ENCODE measurements at places on chromosomes 6 and 20.

DNA sequence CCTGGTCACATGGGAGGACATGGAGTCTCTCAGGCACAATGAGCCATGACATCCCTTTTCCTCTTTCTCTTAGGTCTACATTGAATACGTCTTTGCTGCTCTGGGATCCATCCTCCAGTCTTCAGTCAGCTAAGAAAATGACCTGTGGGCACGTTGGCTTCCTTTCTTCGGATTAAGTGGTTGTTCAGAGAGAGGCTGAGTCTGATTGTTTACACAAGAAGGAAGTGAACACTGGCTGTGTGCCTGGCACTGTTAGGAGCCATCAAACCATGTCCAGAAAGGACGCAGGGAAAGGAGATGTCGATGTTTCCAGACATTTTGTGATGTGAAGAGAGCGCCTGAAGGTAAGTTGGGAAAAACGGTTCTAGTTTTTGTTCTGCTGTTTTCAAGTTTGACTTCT, 309.9 kb upstream of the CDYL start:
- DNase-seq: no peak

GRCh38 chr6:167394339-167394738, 69.5 kb downstream of the TTLL2 start:
- no peak for DNase-seq

DNA sequence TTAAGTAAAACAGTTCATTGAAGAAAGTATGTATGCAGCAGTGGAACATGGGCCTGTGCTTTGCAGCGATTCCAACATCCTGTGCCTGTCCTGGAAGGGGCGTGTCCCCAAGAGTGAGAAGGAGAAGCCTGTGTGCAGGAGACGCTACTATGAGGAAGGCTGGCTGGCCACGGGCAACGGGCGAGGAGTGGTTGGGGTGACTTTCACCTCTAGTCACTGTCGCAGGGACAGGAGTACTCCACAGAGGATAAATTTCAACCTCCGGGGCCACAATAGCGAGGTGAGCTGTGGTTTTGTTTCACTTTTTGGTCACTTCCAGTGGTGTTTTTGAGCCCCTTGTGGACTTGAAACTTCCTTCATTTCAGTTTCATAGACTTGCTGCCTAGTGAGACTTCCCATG, 1.7 kb downstream of the TULP4 start:
- peak; percentile 28 for DNase-seq

DNA sequence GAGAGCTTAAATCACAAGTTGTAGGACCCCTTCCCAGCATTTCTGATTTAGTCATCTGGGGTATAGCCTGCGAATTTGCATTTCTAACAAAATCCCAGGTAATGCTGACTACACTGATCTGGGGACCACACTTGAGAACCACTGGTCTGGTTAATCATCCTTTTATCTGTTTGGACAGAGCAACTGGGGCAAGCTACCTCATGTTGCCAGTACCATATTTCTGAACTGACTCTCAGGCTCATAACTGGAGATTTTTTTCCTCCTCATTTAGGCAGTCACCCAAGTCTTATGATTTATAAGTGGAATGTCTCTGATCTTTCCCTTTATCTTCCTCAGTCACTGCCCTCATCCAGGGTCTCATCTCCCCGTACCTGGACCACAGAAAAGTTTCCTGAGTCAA, 12.0 kb upstream of the GTF3C6 start:
- DNase-seq: no peak

GRCh38 chr20:12838261-12838866, 170.4 kb upstream of the SPTLC3 start:
- no peak for DNase-seq

Measured in activated CD4-positive, alpha-beta T cell treated with anti-CD3 and anti-CD28 coated beads, Interleukin-2, amount 10 ng/mL, durations not matched to agents 7 days and 5 days (primary cell).